ENCODE measurements at places on chromosomes 4 and X.

DNA sequence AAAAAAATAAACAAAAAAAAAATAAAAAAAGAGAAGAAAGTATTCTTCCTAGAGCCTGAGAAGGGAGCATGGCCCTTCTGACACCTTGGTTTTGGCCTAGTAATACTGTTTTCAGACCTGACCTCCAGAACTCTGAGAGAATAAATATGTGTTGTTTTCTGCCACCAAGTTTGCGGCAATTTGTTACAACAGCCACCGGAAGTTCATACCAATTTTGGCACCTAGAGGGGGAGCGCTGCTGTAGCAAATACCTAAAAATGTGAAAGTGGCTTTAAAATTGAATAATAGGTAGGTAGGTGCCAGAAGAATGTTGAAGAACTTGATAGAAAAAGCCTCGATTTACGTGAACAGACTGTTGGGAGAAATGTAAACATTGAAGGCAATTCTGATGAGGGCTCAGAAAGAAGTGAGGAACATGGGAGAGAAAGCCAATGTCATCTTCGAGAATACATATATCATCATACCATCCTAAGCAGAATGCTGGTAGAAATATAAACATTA lies 27.5 kb upstream of the SPACA5B start:
- no peak for DNase-seq

GRCh38 chr4:76570141-76570973 lies 135.3 kb downstream of the SHROOM3 start:
- DNase-seq, result no peak

- DNase-seq, result no peak
Observed at GRCh38 chr4:109989618-109990017, 76.9 kb downstream of the EGF start.

DNA sequence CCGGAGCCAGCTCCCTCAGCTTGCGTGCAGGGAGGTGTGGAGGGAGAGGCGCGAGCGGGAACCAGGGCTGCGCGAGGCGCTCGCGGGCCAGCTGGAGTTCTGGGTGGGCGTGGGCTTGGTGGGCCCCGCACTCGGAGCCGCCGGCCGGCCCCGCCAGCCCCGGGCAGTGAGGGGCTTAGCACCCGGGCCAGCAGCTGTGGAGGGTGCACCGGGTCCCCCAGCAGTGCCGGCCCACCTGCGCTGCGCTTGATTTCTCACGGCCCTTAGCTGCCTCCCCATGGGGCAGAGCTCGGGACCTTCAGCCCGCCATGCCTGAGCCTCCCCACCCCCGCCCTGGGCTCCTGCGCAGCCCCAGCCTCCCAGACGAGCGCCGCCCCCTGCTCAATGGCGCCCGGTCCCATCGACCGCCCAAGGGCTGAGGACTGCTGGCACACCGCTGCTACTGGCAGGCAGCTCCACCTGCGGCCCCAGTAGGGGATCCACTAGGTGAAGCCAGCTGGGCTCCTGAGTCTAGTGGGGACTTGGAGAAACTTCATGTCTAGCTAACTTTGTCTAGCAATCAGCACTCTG lies 37.8 kb upstream of the SMARCAD1 start:
- DNase-seq, result no peak

- DNase-seq, result no peak
Observed at GRCh38 chr4:38562751-38563198, 101.2 kb upstream of the KLF3 start.

DNA sequence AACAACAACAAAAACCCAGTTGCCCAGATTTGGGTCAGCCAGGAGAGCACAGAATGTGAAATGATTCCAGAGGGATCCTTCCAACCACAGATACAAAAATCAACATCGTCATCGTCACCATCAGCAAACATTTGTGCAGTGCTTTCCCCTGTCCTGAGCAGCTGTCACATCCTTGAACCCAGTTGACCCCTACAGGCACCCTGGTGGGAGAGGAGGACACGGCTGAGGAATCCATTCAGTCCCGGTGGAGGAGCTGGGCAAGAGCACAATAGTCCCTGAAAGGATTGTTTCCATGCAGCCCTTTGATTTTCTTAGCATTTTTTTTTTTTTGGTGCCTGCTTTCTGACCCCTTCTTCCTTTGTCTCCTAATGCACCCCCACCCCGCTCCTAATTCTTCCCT lies 37.1 kb upstream of the STX18 start:
- no peak for DNase-seq

- no peak for DNase-seq
Observed at GRCh38 chrX:40523852-40524251, 56.9 kb upstream of the ATP6AP2 start.

DNA sequence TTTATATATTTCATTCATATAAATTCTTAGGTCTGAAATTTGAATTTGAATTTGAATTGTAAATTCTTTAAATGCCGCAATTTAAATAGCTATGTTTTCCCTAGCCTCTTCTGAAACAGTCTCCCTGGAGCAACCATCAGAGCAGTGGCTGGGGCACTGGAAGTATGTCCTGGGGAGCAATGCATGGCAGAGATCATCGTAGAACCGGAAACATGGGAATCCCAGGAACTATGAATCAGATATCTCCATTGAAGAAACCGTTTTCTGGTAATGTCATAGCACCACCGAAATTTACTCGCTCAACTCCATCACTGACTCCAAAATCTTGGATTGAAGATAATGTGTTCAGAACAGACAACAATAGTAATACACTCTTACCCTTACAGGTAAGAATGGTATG lies 4.9 kb downstream of the CPEB2 start:
- DNase-seq, result no peak

- DNase-seq, result no peak
Observed at GRCh38 chr4:122854447-122855352, 28.1 kb downstream of the FGF2 start.

GRCh38 chrX:28787206-28787605 lies 200.0 kb downstream of the IL1RAPL1 start:
- DNase-seq, result no peak

DNA sequence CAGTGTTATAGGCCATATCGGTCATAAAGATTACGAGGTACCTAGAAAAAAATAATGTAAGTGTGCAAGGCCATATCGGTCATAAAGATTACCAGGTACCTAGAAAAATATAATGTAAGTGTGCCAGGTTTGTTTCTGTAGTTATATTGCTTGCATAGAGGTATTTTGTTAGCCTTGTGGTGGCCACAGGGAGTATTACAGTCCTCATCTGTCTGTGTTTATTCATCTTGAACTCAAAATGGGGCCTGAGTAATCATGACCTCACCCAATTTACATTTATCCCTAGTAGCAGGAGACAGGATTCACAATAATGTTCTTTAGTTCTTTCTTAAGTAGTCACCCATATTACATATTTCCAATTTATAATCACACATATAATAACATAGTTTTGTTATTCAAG lies 459.7 kb downstream of the MID1IP1 start:
- no peak for DNase-seq

DNA sequence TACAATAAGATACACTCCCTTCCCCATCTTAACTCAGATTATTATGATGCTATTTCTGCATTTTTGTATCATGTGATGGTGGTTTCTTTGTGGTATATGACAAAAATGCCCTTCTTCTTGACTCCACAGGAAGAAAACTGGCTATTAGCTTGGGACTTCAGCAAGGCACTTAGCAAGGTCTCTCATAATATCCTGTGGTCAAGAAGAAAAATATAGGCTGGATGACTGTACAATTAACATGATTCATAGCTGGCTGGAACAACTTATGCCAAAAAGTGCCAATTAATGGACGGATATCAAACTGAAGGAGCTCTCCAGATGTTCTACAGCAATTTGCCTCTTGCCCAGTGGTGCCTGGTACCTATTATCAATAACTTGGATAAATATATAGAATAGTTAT lies 2.3 kb upstream of the MID1IP1 start:
- no peak for DNase-seq

- DNase-seq, result no peak
Observed at GRCh38 chrX:109696146-109696740, 36.8 kb downstream of the ACSL4 start.

GRCh38 chrX:100650841-100651240 lies 6.8 kb downstream of the SRPX2 start:
- DNase-seq, result no peak

DNA sequence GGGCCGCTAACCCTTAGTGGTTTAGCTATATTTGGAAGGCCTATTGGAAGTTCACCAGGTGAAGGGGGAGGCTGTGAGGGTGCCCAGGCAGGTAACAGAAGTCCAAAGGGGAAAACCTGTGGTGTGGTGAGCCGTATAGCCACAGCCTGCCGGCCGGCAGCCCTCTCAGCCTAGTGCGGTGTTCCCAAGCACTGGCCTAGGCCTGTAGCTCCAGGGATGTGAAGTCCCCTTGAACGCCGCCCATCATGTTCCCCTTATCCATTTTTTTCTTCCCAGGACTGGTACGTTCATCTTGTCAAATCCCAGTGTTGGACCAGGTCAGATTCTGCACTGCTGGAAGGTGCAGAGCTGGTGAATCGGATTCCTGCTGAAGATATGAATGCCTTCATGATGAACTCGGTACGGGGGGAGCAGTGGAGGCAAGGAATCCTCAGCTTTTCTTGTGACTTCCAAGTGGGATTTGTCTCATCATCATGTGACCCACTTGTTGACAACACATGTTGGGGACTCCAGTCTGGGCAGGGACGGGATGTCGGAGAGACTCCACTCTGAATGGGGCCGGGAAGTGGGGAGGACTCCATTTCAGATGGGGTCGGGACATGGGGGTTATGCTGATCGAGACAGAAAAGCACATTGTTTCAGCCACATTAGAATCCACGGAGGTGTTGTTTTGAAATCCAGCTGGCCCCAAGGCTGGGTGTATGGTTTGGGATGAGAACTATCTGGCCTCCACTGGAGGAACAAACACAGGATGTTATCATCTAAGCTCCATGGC lies 39.2 kb upstream of the MSANTD1 start:
- DNase-seq, result no peak

GRCh38 chrX:46477435-46477834 lies 67.8 kb downstream of the ZNF674 start:
- DNase-seq, result no peak

GRCh38 chr4:31283679-31284078 lies 563.5 kb downstream of the PCDH7 start:
- no peak for DNase-seq

DNA sequence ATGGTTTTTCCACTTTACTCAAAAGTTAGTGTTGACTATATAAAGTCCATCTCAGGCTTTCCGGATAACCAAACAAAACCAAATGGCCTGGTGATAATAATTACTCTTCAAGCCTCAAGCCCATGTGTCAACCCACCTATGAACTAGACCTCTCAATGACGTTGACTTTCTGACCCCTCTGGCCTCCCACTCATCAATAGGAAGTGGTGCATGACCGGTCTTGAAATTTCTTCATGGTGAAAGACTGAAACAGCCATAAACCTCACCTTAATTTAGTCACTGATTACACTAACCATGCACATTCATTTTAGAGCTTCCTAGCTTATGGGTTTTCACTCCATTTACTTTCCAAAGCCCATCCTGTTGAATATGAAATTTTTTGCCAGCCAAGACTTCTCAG lies 276.0 kb downstream of the KLHL13 start:
- no peak for DNase-seq

GRCh38 chrX:13759152-13759718 lies 24.7 kb downstream of the OFD1 start:
- DNase-seq, result no peak

- no peak for DNase-seq
Observed at GRCh38 chr4:81891005-81891996, 419.6 kb upstream of the RASGEF1B start.

DNA sequence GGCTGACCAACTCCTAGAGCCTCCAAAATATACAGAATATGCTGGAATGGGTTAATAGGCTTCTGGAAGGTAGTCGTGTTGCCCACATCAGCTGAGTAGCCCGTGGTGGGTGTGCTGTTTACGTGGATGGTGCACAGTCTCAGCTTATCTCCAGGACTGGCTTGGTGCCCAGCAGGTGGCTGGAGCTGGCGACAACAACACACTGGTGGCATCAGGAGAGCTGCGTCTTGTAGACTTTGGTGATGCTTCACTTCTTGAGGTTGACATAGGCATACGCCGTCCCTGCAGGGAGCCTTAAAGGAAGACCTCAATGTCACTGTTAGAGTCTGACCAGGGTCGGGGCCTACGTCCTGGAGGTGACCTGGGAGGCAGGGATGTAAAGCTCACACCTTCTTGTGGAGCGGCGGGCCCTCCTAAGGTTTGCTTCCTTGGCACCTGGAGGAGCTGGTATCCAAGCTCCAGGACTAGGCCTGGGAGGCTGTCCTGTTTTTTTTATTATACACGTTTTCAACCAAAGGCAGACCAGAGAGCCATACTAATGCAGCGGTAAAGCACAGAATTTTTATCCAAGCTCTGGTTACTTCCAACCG lies 26.5 kb upstream of the RBMX start:
- no peak for DNase-seq

- DNase-seq, result no peak
Observed at GRCh38 chr4:83821493-83821892, 285.6 kb downstream of the GPAT3 start.

DNA sequence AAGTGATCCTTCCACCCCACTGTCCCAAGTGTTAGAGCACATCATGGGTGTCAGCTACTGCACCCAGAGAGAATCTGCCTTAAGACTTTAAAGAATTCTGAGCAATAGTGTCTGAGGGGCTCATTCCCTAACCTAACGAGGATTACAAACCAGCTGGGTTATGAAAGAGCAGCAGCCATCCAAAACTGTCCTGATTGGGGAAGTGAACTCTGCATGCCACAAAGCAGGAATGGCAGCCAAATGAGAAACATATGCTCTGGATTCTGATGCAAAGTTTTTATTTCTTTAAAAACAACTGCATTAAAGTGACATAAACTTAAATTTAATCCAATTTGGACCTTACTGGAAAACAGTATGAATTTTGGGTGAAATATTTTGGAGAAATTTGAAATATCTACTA lies 103.2 kb downstream of the ANXA3 start:
- DNase-seq, result no peak

DNA sequence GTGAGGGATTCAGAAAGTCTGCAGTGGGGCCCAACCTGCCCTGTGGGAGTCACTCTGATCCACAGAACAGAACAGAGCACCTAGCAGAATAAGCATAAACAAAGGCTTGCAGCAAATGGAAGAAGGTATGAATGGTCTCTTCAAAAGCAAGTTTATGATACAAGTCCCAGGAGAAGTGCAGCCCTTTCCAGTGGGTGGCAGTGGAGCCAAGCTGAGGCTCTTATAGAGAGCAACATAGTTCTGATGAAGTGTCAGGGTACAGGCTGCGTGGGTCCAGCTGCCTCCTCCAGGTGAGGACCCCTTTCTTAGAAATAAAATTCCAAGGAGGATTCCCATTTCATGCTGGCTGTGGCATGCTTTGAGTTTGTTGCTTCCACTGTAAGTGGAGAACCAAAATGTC lies 88.8 kb upstream of the PAK3 start:
- DNase-seq, result no peak

DNA sequence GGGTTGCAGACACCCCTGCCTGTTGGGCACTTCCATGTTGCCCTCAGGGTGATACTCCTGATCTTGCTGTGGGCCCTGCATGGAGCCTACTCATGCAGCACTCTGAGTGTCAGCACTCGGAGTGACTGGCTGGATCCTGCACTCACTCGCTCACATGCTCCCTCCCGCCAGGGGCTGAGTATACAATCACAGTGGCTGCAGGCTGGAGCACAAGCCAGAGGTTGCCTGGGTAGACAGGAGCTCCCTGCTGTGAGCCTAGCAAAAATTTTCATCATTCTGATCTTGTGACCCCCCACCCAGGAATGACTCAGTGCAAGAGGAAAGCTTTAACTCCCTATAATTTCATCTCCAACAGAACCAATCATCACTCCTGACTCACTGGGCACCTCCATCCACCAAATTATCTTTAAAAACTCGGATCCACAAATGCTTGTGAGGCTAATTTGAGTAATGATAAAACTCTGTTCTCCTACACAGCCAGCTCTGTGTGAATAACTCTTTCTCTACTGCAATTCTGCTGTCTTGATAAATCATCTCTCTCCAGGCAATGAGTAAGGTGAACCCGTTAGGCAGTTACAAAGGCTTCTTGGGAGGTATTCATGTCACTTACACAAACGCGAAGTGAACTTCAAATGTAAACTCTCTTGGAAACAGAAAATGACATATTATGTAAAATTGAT lies 1180.8 kb upstream of the PABPC4L start:
- no peak for DNase-seq

Measured in NCI-H1105 (cell line).